ENCODE measurements at places on chromosomes 3 and 15.

DNA sequence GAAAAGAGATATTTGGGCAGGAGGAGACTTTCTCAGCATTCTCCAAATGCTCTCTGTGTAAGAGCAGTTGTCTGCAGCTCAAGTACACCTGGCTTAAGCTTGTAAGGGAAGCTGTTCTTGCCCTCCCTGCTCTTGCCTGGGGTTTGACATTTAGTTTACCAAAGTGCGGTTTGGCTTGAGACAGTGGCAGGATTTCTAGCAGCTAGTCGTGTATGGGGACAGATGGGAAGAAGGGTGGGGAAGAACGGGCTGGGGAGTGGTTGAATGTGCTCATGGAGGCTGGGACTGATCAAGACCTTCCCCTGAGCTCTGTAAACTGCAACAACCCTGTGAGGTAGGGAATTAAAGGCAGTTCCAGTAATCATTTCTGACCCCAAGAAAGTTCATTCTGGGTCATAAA, 39.8 kb downstream of the SQOR start:
- no peak for DNase-seq

DNA sequence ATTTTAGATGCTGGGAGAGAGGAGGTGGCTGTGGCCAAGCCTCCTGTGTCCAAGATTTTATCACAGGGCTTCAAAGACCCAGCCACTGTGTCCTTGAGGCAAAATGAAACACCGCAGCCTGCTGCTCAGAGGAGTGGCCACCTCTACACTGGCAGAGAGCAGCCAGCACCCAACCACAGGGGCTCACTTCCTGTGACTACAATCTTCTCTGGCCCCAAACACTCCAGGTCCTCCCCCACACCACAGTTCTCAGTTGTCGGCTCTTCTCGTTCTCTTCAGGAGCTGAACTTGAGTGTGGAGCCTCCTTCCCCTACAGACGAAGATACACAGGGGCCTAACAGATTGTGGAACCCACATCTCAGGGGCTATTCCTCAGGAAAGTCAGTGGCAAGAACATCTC, 45.6 kb downstream of the CDAN1 start:
- no peak for DNase-seq

DNA sequence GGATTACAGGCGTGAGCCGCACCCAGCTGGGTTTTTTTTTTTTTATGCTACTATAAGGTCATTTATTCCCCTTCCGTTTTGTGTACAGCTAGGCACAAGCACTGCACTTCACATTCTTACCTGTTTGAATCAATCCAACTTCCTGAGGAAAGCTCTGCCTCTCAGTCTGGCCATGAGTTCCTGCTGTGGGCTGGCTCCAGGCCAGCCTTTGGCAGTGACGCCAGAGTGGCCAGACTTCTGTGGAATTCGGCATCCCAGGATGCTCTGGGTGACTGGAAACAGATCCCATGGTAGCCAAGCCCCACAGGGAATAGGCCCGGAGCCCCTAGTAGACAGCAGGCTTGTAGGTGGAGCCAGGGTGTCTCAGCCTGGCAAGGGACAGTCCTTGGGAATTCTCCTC, 21.5 kb upstream of the TIMP4 start:
- no peak for DNase-seq

GRCh38 chr3:193945143-193945542, 190.8 kb upstream of the HES1 start:
- no peak for DNase-seq

DNA sequence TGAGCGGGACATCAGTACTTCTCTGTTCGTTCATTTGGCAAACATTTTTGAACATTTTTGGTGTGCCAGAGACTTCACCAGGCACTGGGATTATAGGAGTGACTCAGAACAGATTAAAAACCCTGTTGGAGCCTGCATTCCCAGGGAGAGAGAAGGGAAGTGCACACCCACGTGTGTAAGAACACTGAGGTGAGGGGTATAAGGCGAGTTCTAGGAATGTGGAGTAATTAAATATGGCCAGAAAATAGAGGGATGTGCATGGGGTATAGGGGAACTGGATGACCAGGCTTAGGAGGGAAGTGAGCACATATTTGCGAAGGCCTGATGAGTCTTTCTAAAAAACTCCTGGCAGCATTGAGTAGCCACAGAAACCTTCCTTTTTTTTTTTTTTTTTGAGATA, 401.2 kb upstream of the C2CD4B start:
- no peak for DNase-seq

DNA sequence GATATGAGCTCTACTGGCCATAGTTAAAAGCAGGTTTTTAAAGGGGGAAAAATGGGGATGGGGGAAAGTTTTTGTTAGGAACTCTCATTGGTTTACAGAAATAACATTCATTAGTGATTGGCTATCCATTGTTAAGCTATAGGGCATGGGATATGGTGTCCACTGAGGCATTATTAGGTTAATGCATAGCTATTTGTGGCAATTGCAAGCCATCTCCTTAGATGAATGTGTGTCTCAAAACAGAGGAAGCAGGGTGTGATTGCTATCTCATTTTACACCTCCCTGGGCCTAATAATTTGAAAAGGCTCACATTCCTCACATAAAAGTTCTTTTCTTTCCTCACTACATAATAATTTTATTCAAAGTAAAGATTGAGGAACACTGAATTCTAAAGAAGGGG, 396.6 kb downstream of the TAFA4 start:
- no peak for DNase-seq

- no peak for DNase-seq
Observed at GRCh38 chr3:156619376-156619775, 55.0 kb upstream of the TIPARP start.

DNA sequence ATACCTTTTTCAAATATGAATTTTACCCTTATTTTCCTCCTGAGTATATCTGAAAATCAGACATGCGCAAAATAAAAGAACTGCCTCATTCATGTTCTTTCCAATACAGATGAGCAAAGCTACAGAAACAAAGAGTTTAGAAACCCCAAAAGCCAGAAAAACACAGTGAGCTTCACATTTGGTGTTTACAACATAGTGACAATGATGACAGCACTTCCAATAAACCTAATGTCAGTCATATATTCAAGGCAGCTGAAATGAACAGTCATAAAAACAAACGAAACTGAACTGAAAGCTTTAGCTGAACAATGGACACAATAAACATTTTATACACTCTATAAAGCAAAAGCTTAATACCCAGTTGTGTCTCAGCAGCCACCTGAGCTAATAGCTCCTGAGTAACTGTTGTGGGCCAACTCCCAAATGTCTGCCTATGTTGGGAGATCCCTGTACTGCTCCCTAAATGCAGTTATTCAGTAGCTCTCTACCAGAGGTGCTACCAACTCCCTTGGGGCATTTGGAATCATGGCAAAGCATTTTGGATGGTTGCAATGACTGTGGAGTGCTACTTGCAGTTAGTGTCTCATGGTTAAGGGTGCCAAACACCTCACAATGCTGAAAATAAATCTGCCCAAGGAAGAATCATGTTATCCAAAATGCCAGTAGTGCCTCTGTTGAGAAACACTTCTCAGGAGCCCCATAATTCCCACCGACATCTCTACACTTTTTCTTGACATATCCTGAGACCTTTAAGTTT, 131.5 kb downstream of the TGFBR2 start:
- DNase-seq, result no peak
